ENCODE measurements at places on chromosomes 12 and 14.

GRCh38 chr14:105745433-105746123 is 219.2 kb downstream of the TMEM121 start:
- no peak for DNase-seq

DNA sequence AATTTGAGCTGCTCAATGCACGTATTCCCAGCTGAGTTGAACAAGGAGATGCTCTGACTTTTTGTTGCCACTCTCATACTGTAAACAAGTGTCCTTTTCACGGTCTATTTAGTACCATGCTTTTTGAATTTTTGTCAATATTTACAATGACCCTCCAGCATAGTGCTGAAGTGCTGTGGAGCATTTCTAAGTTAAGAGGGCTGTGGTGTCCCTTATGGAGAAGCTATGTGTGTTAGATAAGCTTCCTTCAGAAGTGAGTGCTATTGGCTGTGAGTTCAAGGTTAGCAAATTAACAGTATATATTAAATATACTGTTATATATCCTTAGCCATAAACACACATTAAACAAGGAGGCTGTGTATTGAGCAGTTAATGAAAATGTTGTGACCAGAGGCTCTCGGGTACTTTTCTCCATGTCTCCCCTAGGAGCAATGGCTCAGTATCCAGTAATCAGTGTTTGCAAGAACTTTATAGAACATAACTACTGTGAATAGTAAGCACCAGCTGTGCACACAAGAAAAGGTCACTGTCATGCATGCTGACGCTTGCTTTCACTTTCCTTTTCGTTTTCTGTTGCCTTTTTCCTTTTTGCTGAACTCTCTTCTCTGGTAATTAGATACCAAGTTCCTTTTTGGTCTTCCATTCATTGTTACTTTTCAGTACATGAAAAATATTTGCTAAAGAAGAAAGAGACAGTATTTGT is 187.2 kb upstream of the NEDD1 start:
- DNase-seq: no peak

DNA sequence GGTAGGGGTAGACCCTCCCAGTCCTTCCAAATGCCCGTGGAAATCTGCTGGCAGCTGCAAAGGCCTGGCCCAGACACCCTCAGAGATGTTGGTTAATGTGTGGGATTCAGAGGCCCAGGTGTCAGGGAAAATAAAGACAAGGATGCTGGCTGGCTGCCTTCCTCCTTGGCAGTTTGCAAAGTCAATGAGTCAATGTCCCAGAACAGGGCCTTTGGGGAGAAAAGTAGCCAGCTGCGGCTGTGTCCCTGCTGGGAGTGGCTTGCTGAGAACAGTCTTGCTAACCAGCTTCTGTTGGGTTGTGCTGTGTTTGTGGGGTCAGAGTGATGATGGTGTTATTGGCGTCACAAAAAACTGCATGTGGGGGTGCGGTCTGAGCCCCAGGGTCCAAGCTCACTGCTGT is 29.2 kb downstream of the GLRX5 start:
- DNase-seq: no peak

DNA sequence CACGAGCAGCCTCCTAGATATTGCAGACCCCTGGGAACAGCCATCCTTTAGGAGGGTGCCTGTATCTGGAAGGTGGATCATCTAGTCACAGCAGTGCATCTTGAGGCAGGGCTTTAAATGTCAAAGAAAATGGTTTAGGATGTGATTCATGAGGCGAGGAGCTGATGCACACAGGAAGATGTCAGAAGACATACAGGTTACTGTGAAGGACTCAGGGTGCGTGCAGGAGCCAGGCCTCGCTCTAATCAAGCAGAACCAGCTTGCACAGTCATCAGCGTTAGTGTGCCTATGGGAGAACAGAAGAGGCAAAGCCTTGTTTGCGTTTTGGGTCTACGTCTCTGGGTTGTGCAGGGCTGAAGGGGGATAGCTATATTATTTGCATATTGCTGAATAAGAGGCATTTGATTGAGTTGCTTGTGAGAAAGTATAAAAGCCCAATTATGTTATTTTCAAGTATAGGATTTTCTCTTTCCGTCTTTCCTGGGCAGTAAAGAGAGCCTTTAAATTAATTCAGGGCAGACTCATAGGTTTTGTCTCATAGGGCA is 77.3 kb upstream of the RPH3A start:
- DNase-seq: no peak

DNA sequence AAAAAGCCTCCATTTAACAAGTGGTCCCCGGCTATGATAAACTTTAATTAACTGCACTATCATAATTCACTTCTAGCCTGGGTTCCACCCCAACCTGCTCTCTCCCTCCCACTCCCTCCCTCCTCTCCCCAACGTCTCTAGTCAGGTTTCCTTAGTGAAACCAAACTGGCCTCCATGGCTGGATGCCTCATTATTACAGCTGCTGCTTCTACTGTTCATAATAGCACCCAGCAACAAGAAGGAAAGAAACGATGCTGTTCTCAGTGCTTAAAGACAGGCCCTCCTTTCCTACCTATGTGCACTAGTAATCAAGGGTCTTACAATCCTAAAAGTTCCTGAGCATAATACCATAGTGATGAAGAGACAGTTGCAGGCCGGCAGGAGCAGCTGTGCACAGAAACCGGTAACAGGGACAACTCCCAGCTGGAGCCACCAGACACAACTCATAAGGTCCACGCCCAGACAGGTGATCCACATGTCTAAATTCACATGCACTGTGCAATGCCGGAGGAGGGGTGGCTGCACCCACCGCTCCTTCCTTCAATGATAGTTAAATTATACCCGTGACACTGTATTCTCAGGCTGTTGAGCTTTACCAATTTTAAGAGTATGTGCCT is 6.2 kb downstream of the IRF2BPL start:
- DNase-seq: no peak

- no peak for DNase-seq
These were observed 7.2 kb downstream of the NAB2 start for GRCh38 chr12:57096099-57096572.

GRCh38 chr12:5230861-5231260 is 187.2 kb downstream of the KCNA5 start:
- DNase-seq: no peak

DNA sequence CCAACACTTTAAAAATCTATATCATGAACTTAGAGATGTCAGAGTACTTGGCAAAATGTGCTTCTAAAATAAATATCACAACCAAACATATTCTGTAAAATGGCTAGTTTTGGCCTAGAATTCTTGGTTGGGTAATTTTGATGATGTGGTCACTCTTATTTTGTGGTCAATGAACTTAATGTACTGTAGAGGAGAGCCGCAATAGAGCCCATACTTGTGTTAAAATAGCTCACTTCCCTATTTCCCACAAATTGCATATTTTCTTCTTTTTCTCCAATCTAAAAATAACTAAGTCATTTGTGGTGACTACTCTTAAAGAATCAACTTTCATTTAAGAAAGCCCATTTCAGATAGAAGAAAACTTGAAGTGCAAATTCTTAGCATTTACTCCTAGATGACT is 619.4 kb downstream of the CCER1 start:
- no peak for DNase-seq
